ENCODE measurements at places on chromosomes 7 and 10.

DNA sequence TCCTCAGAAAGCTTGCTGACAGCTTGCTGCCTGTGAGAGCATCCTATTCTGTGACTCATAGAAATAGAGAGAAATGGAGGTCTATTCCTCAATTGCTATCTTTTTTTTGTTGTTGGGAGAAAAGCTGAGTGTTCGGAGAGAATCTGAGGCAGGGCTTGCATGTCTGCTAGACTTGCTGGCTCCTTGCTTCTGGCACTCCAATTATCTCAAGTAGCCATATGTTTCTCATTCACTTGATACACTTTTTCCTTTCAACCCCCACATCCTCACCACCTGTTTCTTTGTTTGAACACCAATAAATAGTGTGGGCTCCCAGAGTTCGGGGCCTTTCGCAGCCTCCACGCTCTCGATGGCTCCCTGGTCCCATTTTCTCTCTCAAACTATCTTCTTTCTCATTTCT, 172.2 kb downstream of the SH2D4B start:
- no peak for DNase-seq

DNA sequence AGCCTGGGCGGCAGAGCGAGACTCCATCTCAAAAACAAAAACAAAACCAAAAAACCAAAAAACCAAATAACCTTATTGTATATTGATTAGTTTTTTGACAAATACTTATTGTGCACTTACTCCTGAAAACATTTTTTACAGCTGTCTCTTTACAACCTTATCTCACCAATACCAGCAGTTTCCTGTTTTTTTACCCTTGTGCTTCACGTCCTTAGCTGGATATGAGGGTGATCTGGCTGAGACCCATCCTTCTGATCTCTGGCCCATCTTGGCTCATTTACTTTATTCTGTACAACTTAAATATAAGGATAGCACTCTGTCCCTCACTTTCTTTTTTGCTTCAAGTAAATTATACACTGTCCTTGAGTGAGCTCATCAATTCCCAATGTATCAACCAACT, 104.6 kb upstream of the DNAJB12 start:
- DNase-seq, result no peak

- no peak for DNase-seq
These were observed 41.4 kb downstream of the MYO1G start for GRCh38 chr7:44937426-44937825.

GRCh38 chr7:50824882-50825281, 42.2 kb upstream of the GRB10 start:
- no peak for DNase-seq

- peak; percentile 33 for DNase-seq
These were observed 16.0 kb upstream of the OLAH start for GRCh38 chr10:15027741-15028140.

DNA sequence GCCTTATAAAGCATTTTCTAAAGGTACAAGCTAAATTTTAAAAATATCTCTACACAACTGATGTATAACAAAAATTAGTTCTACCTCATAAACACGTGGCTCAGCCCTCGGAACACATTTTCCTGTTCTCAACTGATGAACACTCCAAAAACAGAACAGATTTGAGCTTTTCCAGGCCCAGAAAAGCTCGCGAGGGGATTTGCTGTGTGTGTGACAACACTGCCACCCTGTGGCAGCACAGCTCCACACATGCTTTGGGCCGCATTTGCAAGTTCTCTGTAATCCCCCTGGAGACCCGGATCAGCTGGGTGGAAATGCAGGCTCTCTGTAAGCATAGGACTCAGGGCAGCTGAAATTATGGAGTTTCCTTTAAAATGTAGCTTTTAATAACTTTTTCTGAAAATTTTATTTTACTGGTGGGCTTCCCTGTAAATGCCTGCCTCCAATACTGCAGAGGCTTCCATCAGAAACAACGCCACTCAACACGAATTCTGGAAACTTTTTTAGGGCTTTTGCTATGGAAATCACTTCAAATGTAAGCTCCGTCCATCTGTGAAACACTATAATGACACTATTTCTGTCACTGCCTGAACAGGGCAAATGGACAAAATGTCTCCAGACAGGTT, 155.5 kb downstream of the COBL start:
- peak; percentile 87 for DNase-seq

GRCh38 chr7:99312316-99313203, 13.1 kb upstream of the ARPC1A start:
- peak; percentile 70 for DNase-seq

DNA sequence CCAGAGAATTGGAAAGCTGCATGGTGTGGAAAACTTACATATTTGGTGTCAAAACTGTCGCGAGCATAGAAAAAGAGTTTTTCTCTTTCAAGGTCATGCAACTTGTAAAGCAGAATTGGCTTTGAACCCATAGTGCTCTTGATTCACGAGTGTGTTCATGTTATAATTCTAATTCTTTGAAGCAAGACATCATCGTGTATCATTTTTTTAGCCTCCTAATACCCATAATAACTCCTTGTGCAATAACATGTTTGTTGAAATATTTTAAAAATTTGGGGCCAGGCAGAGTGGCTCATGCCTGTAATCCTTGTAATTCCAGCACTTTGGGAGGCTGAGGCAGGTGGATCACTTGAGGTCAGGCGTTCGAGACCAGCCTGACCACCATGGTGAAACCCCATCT, 4.2 kb downstream of the CCL24 start:
- DNase-seq, result no peak

DNA sequence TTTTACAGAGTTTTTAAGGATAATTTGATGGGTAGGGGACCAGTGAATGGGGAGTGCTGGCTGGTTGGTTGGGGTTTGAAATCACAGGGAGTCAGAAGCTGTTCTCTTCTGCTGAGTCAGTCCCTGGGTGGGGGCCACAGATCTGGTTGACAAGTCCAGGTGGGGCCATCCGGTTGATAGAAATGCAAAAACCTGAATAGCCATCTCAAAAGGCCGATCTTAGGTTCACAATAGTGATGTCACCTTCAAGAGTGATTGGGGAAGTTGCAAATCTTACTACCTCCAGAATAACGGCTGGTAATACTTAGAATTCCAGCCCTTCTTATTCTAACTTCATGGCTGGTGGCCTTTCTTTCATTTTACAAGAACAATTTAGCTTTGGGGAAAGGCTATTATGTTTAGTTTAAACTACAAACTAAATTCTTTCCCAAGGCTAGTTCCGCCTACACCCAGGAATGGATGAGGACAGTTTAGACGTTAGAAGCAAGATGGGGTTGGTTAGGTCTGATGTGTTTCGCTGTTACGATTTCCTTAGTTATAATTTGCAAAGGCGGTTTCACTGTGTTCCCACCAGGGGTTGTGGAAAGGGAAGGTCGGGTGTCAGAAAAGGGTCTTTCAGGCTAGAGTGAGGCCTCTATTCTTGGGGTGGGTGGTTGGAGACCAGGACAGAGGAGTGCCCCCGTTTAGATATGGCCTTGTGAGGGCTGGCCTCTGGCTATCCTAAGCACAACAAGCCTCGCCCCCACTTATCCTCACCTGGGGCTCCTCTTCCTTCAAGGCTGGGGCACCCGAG, 27.4 kb downstream of the IFT22 start:
- no peak for DNase-seq

DNA sequence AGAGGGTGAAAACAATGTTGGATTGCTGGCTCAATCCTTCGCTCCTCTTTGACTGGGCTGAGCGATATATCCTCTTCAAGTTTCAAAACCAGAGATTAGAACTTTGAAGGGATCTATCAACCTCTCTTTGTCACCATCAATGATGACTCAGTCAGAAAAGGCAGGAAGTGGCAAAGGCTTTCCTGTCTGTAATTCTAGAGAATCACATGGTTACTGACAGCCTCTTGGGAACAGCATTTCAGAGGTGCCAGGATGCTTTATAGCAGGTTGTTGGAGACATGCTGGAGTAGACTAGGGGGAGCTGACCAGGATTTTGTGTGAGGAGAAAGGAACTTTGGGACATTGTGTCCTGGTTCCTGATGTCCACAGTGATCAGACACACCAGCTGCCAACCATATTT, 81.3 kb downstream of the PRKCQ start:
- no peak for DNase-seq

DNA sequence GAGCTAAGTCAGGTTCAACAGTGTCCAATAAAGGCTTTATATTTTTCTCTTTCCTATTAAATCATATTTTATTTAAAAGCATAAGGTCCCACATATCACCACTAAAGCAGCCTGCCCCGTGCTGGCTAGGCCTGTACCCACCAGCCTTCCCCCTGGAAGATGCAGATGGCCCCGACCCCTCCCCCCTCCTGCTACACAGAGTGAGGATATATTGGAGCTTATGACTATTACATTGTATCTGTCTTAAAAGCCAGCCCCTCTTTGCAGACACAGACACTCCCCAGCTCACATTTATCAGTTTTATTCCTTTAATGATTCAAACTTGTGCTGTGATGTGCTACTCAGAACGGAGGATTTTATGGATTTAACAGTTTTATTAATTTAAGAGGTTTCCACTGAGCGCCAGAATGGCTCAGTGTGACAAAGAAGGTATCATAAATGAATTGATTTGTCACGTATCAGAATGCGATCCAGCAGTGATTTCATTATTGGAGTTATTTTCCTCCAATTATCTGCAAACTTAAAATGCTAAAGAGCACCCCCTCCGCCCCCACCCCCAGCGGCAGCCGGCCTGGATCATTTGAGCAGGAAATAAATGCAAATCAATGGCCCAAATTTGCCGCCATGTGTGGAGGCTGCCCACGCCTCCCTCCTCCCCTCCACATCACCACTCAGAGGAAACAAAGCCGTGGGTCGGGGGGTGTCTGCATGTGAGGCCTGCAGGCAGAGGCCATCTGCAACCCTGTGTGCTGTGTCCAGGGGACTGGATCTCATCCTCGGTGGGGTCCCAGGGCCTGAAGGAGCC, 72.6 kb upstream of the ZMIZ1 start:
- DNase-seq, result no peak

DNA sequence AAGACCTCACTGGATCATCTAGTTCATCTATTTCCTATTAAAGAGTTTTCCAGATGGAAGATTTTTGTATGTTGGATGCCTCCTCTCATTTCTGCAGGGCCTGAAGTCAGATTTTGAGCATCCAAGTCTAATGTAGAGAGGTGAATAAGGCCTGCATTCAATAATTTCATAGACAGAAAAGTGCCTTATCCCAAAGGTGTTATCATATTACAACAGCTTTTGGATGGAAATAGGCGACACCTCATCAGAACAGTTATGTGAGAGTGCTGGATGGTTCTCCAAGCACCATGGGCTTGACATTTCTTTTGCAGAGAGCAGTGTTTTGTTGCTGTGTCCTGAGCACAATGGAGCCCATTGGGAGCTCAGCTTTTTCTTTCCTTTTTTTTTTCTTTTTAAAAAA, 162.4 kb upstream of the MEOX2 start:
- no peak for DNase-seq

GRCh38 chr10:128286762-128287500, 160.7 kb upstream of the MKI67 start:
- DNase-seq, result no peak

GRCh38 chr10:110649347-110650264, 5.5 kb downstream of the RBM20 start:
- no peak for DNase-seq

DNA sequence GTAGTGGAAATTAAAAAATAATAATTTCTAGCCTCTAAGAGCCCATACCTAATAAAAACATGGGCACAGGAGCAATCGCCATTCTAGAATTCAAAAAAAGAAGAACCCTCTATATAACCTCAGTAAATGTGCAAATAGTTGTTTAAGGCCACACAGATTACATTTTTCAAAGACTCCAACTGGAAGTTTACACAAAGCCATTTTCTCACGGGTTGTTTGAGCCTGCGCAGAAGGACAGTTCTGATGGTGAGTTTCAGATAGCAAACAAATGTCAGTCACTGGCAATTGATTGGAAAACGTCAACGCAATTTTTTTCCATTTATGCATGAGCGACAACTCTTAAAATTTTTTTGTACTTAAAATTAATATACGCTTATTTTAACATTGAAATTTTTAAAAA, 23.0 kb upstream of the ELMO1 start:
- DNase-seq, result no peak

- peak; percentile 44 for DNase-seq
These were observed 303.3 kb downstream of the IPMK start for GRCh38 chr10:57964351-57964750.

DNA sequence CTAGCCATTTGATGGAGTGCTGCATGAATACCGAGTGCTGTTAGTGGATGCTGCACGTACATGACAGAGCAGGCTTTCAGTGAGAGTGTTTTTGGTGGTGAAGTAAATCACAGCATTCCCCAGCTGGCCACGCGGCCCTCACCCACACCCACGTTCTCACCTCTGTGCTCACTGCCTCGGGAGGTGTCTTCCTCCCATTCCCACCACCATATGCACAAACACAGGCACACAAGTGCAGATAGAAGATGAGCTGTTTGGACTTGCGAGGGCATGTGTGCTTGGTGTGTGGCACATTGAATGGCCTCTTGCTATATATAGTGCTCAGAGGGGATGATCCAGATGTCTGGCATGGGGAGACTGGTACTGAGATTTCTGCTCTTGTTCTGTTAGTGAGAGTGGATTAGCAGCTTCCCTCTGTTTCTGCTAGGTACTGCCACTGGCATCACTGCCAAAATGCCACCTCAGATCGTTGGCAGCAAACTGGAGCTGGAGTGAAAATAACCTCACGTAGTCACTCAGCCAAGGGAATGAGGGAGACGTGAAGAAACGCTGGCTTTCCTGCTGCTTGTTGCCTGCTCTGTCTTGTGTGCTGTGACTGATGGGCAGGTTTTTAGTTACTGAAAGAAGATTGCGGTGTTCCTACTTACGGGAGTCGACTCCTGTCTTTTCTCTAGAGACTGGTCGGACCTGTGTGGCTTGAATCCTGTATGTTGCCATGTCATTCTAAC, 19.1 kb downstream of the DNAJB6 start:
- DNase-seq, result peak; percentile 26

DNA sequence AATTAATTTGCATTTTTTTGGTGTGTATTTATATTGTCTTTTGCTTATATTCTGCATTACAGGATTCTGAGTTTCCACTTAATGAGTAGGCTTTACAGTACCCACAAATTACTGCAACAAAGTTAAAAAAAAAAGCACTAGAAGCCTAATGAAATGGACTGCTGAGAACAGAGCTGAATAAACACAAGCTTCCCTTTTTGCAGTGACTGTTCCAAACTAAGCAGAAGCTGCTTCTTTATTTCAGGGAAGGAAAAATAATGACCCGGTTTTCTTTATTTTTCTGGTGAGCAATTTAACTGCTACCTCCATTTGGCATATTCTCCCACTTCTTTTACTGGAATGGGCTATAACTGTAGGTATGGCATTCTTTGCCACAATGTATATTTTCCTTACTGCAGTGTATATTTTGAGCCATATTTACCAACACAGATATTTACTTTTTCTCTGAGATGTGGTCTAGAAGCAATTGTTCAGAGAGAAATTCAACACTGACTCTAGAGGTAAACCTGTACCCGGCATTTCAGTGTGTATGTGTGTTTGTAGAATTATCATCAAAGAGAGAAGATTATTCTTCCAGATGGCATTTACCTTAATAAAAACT, 56.9 kb downstream of the HDAC9 start:
- DNase-seq, result no peak

GRCh38 chr10:132336919-132337407, 5.0 kb downstream of the LRRC27 start:
- peak; percentile 33 for DNase-seq

- DNase-seq, result peak; percentile 36
These were observed 242.5 kb downstream of the VTI1A start for GRCh38 chr10:112689327-112690072.

Data from cardiac fibroblast (primary cell).